ENCODE measurements at places on chromosomes 2 and 18. TPM values are rescaled to one million over a fixed set of nuclear protein-coding genes. Genes with fewer than 3 reads are reported as not detected.

The ITPRIPL1 gene
- 5.1 TPM for polyA plus RNA-seq

The CCDC178 gene
- 0.81 TPM for polyA plus RNA-seq

The REEP1 gene
- 4.0 TPM for polyA plus RNA-seq

The RESP18 gene
- not detected for polyA plus RNA-seq

The CMPK2 gene
- polyA plus RNA-seq: 3.3 TPM

The ACTR1B gene
- 42.7 TPM for polyA plus RNA-seq

The AKAIN1 gene
- polyA plus RNA-seq: not detected

The CTLA4 gene
- not detected for polyA plus RNA-seq

The ANKRD30B gene
- 0.24 TPM for polyA plus RNA-seq

The HOXD1 gene
- 3.1 TPM for polyA plus RNA-seq

The SLC9A4 gene
- 10.2 TPM for polyA plus RNA-seq

The CAPN13 gene
- polyA plus RNA-seq: 2.1 TPM

The IL36B gene
- not detected for polyA plus RNA-seq

All from left renal pelvis (tissue), 4 donors.